ENCODE measurements at places on chromosomes 2 and 18.
A peak's percentile ranks its signal among the peaks of the same experiment; 100 is the strongest.

GRCh38 chr18:79383388-79384056 is 12.2 kb upstream of the NFATC1 start:
- no peak for DNase-seq

DNA sequence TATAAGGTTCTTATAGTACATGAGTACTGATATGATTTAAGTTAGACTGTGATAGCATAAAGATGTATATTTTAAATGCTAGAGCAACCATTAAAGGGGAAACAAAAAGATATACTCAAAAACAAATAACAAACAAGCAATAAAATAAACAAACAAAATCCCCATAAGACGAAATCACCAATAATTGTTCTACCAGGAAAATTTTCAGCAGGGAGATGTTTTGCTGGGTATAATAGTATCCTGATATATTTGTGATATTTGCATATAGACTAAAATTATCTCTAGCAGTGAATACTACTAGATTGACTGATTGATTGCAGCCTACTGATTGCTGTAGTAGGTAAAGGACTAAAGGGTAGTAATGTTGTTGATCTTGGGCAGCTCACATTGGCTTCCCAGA is 177.4 kb downstream of the TMEM182 start:
- DNase-seq, result no peak

DNA sequence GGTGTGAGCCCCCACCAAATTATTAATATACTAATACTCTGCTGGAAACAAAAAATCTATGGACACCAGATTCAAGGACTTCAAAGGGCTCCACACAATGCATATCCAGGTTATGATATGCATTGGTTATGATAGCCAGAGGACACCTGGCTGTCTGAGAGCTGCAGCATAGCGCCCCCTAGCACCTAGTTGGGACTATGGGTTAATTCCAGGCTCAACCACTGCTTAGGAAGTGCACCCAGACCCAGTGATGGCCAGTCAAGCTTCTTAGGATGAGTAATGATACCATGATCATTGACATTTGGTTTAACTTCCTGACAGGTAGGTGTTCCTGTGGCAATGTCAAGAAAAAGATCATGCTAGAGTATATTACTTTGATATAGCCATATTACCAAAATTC is 3.8 kb upstream of the FRZB start:
- no peak for DNase-seq

- DNase-seq, result no peak
Observed at GRCh38 chr2:7094231-7094741, 177.1 kb downstream of the RNF144A start.

GRCh38 chr2:5453220-5454050 is 238.7 kb upstream of the SOX11 start:
- no peak for DNase-seq

- no peak for DNase-seq
Observed at GRCh38 chr18:21826641-21827302, 86.2 kb downstream of the MIB1 start.

DNA sequence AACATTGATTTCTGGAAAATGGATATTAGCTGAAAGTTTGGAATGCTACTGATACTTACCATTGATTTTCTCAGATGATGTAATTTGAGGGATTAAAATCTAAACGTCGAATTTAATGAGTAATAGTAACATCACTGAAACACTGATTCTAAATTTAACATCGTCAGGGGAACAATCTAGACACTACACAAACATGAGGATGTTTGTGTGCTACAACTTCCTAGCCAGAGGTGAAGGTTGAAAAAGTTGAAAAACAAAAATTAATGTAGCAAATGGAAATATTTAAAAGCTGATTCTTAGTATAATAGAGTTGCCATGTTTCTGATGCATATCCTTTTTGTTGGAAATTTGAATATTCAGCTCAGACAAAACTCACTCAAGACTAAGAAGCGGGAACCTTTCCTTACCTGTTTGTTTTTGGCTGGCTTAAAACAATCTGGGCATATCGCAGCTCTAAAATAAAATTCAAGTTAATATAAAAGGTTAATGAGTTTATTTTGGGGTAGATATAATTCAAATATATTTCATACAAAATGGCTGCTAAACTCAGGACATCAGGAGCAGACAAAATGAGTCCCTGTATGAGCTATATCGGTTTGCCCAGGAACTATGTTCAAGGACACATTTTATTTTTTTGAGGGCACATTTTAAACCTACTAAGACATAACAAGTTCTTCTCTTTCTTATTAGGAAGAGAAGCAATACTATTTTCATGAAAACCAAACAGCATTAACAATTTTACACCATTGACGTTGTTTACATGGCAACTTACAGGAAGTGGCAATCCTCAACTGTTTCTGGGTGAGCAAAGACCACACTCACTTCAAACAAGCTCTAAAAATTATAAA is 52.6 kb upstream of the PEX13 start:
- DNase-seq, result no peak

GRCh38 chr2:20327370-20327769 is 23.3 kb downstream of the PUM2 start:
- no peak for DNase-seq

- no peak for DNase-seq
Observed at GRCh38 chr2:108436976-108437375, 12.0 kb upstream of the GCC2 start.

GRCh38 chr18:23883277-23883790 is 131.2 kb upstream of the TTC39C start:
- no peak for DNase-seq

DNA sequence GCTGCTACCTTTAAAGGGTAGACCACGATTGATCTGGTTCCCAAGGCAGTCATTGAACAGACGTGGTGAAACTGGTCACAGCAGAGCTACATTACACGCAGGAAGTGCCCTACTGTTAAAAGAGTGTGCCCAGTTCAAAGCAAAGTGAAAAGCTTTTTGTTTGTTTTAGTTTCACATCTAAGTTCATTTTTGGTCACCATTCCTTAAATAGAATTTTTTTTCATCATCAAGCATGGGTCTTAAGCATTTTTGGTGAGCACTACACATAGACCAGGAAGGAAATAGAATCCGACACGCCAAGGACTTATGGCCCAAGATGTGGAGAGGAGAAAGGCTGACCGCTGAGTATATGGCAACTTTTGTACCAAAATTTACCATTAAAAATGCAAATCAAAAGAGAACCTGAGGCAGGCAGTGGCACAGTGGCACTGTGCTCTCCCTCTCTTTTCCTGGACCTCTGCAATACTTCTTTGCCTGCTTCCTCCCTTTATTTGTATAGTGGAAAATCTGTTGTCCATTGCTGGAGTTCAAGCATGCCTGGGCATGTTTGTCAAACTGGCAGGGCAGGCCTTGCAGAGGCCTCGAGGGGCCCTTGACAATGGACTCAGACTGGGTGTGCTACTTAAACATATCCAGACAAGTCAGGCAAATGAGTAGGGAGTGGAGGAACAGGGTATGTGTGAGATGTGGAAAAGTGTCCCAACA is 42.6 kb upstream of the HNRNPA3 start:
- peak; percentile 82 for DNase-seq

GRCh38 chr2:165239230-165239629 is at the start of gene SCN2A:
Gene SCN2A (plus strand): TSS chr2:165239414. CDS start chr2:165295824, 56,410 bp downstream.
- no peak for DNase-seq

- no peak for DNase-seq
Observed at GRCh38 chr2:224586127-224586695, 1.0 kb upstream of the CUL3 start.

DNA sequence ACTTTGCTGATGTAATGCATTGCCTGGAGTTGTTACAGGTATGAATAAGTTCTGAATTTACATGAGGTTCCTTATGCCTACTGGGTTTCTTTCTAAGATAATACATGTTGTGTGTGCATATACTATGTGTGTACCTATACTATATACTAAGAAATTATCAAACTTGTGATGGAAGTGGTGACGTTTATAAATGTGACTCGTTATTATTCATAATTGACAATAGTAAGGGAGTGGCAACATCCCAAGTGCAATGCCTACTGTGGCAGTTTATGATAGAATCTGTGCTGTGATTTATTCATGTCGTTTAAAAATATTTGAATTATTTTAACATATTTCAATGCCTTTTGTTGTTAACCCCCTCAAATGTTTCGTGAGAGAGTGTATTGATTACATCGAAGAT is 29.9 kb downstream of the MYOM1 start:
- DNase-seq, result no peak

Measured in urinary bladder (tissue), 4 donors.